ENCODE measurements at places on chromosomes 5 and 9.

GRCh38 chr5:164306662-164307061, 801.2 kb downstream of the MAT2B start:
- H3K36me3 ChIP-seq = no peaks in the 10 kb centered on the region
- H3K27ac ChIP-seq = no peak overlapping the region
- no peak for DNase-seq
- H3K4me1 ChIP-seq = no peaks in the 10 kb centered on the region

DNA sequence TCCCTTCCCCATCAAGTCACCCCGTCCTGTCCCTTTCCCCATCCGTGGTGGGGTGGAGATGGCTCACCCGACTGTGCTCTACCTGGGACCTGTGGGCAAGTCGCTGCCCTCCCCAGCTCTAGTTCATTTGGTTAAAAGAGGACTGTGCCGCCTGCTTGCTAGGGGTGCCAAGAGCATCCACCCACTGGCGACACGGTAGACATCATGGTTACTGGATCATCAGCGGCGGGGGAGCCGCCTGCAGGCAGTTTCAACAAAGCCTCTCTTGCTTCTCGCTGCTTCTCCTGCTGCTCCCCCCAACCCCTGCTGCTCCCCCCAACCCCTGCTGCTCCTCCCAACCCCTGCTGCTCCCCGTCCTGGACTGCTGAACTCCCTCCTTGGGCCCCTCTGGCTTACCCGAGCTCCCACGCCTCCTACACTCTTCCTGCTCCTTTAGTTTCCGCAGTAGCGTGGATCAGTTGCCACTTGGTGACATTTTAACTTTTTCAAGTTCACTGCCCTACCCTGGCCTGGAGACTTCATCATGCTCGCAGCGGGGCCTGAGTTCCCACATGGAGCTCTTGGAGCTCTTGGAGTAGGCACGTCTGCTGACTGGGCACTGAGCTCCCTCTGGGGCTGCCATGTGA, 22.0 kb upstream of the SCGB3A1 start:
- H3K27me3 ChIP-seq = peaks cover 2% of the 10 kb centered on the region
- H3K27ac ChIP-seq = no peak overlapping the region
- H3K36me3 ChIP-seq = no peaks in the 10 kb centered on the region

GRCh38 chr5:129593525-129593924, 133.4 kb downstream of the ADAMTS19 start:
- H3K4me3 ChIP-seq = no peak overlapping the region
- no peak for DNase-seq
- no peaks in the 10 kb centered on the region for H3K4me1 ChIP-seq
- H3K27ac ChIP-seq = no peak overlapping the region
- no peaks in the 10 kb centered on the region for H3K27me3 ChIP-seq

- H3K4me3 ChIP-seq = no peak overlapping the region
- no peaks in the 10 kb centered on the region for H3K4me1 ChIP-seq
- H3K27me3 ChIP-seq = no peaks in the 10 kb centered on the region
- H3K36me3 ChIP-seq = no peaks in the 10 kb centered on the region
Measured at GRCh38 chr5:94857111-94857510, 238.6 kb downstream of the SLF1 start.

GRCh38 chr5:119913425-119913824, 284.1 kb downstream of the FAM170A start:
- H3K27ac ChIP-seq = no peak overlapping the region
- H3K4me1 ChIP-seq = no peaks in the 10 kb centered on the region
- H3K4me3 ChIP-seq = no peak overlapping the region

Measured in common myeloid progenitor, CD34-positive (primary cell).